ENCODE measurements at places on chromosomes 3 and 15.

DNA sequence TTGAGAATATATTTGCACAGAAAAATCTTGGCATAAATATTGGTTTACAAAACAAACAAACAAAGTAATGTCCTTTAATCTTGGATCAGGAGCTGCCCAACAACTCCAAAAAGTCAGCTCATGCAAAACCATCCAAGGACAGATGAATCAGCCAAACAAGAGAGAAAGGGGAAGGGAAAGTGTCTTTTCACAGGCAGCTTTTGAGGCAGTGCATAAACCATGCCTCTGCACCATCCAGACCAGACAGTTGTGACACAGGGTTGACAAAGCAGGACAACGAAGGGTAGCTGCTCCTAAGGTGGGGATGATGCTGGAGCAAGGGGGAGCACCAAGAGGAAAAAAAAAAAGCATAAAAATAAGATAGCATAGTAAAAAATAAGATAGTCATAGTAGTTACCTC, 8.7 kb downstream of the CD86 start:
- no peak for DNase-seq

DNA sequence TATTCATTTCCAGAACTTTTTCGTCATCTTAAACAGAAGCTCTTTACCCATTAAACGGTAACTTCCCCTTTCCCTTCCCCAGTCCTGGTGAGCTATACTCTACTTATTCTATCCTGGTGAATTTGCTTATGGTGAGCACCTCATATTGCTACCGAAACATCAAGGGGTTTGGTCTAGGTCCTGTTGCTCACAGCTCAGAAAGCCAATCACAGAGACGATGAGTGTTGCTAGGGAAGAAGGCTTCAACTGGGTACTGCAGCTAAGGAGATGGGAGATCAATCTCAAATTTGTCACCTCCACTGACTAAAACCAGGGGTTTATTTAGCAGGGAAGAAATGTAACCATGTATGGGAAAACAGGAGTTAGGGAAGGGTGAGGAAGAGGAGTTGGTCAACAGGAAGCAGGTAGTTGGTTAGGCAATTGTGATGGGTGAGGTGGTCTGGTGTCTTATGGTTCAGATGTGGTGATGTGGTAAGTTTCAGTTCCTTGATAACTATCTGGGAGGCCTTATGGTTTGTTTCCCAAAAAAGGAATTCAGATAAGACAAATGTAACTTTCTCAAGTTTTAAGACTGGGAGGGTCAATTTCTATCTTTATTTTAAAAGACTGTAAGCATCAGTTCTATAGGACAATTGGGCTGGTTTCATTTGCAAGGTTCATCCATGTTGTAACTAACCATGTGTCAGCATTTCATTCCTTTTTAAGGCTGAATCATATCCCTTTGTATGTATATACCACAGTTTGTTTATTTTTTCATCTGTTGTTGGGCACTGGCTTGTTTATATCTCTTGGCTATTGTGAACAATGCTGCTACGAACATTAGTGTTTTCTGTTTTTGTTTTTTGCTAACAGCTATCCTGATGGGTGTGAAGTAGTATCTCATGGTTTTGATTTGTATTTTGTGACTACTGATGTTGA, 24.3 kb downstream of the ARHGAP11B start:
- no peak for DNase-seq

- DNase-seq = peak; percentile 95
Measured at GRCh38 chr3:196666001-196666867, 26.7 kb downstream of the NRROS start.

GRCh38 chr3:36730966-36731365, 33.4 kb downstream of the DCLK3 start:
- DNase-seq = no peak

- DNase-seq = no peak
Measured at GRCh38 chr15:91414124-91414523, 314.1 kb downstream of the SV2B start.

GRCh38 chr3:140712301-140712700, 34.4 kb downstream of the TRIM42 start:
- no peak for DNase-seq

DNA sequence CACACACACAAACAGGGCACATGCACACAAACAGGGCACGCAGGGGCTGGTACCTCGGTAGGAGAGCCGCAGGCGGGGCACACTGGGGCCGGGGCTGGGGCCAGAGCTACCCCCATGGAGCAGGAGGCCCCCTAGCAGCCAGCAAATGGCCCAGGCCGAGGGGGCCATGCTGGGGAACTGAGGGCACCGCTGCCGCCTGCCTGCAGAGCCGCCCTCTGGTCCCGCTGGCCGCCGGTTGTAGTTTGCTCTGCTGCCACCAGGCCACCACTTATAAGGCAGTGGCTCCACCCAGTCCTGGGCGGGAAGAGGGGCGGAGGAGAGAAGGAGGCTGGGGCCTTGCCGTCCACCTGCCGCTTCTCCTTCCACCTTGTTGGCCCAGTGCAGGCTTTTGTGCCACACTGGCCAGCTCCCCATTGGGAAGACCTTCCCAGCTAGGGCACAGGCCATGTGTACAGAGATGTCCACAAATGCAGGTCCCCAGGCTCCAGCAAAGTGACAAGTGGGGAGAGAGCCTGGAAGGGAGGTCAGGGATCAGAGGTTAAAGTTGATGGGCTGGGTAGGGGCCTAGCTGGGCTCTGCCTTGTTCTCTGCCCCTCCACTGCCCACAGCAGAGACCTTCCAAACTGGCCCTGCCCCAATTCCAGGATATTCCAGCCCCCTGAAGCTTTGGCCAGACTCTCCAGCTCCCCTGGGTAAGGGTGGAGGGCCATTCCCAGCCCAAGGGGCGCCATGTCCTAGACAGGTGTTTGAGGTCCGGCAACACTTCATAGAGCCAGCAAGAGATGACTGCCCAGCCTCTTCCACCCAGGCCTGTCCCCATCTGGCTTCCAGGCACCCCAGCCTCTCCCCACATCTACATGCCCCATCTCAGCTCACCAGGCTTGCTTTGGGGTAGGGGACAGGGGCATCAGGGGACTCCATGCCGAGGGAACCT, at the start of gene SEMA3G:
Gene SEMA3G (minus strand): TSS at position 244 of the 934 bp plus-strand sequence. CDS start 76 bp downstream, at position 168.
- peak; percentile 35 for DNase-seq

GRCh38 chr3:52394751-52395502, 50.0 kb downstream of the SEMA3G start:
- no peak for DNase-seq

- DNase-seq = no peak
Measured at GRCh38 chr3:127410678-127411077, 122.8 kb upstream of the PRR20G start.

GRCh38 chr15:63947228-63947627, 99.1 kb downstream of the DAPK2 start:
- no peak for DNase-seq

DNA sequence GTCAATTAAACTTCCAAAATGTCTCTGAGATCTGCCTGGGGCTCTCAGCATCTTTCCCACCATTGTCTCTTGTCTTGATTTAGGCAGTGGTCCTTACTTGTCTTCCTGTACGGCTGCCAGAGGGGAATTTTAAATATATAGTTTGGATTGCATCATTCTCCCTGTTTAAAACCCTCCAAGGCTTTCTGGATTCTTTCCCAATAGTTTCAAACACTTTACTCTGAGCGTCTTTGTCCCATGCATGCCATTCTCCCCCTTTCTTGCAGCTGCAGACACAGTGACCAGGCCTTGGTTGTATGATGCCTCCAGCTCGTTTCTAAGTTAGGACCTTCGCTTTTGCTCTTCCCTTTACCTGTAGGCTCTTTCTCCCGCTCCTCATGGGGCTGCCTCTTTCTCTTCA, 323.3 kb upstream of the CTNNB1 start:
- DNase-seq = no peak

DNA sequence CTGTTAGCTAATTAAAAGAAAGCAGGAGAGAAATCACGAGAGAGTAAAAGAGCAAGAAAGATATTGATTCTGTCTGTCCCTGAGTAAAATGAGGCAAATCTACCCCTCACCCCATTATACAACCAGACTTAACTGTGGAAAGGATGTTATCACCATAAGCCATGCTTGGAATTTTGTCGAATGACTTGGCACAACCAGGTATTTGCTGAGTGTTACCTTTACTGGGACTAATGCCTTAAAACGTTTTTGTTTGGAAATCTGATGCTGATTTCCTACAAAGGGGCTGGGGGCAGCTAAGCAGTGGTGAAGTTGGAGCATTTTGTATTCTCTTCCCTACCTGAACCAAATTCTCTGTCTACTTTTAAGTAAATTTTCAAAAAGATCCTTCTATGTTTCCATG, 211.1 kb downstream of the GREM1 start:
- DNase-seq = no peak

- DNase-seq = no peak
Measured at GRCh38 chr15:91909574-91909973, 56.1 kb downstream of the SLCO3A1 start.

- DNase-seq = no peak
Measured at GRCh38 chr3:30505866-30506520, 100.4 kb upstream of the TGFBR2 start.

DNA sequence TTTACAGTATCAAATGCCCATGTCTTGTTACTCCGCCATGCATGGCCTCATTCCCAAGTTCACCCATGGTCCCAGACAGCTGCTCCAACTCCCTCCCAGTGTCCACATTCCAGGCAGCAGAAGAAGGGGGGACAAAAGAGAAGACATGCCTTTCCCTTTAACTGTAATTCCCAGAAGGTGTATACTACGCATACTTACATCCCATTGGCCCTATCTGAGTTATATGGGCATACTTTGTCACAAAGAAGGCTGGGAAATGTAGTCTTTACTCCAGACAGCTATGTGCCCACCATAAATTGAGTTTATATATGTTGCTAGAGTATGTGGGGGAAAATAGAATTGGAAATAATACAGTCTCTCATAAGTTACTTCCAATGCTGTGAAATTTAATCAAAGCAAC, 70.5 kb downstream of the ERC2 start:
- DNase-seq = no peak

- DNase-seq = no peak
Measured at GRCh38 chr15:65785151-65785550, 6.9 kb downstream of the DENND4A start.

- no peak for DNase-seq
Measured at GRCh38 chr15:69009341-69009740, 5.2 kb upstream of the NOX5 start.

DNA sequence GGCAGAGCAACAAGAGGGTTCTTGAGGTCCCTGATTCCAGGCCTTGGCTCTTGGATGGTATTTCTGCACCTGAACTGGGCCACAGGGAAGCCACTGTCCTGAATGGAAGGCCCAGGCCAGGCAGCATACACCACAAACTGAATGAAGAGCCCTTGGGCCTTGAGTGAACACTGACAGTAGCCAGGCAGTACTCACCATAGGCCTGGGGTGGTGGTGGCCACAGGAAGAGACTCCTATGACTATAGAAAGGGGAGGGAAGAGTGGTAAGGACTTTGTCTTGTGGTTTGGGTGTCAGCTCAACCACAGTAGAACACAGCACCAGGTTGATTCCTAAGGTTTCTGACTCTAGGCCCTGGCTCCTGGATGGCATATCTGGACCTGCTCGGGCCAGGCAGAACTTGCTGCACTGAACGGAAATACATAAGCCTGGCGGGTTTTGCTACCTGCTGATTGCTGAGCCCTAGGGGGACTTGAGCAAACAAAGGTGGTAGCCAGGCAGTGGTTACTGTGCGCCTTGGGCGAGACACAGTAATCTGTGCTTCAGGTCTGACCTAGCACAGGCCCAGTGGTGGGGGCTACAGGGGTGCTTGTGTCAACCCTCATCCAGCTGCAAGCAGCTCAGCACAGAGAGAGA, 241.4 kb downstream of the ISL2 start:
- no peak for DNase-seq

DNA sequence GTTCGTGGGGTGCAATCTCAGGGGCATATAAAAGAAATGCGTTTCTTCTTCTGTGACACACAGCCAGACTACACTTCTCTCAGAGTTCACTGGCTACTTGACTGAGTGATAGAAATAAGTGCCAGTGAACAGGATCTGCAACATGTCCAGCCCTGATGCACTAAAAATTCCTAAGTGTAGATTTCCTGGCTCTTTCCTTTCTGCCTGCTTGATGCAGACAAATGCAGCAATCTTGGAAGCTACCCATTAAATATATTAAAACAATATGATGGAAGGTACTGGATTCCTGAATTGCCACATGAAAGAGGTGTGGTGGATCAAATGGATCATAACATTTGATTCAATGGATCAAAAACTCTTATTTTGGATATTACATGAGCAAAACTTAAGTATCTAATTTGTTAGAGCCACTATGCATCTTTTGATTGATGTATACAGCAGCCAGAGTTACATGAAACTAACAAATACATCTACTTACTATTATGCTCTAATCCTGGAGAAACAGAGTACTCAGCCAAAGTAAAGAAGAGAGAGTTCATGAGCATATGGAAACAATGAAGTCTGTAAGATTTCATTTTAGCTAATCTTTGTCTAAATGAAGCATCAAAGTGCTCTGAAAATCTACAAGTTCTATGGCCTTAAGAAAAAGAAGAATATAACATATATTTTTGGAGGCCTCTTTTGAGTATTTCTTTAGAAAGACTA, 222.6 kb downstream of the ZNF385D start:
- no peak for DNase-seq

- no peak for DNase-seq
Measured at GRCh38 chr3:48960841-48961413, 29.1 kb upstream of the P4HTM start.

DNA sequence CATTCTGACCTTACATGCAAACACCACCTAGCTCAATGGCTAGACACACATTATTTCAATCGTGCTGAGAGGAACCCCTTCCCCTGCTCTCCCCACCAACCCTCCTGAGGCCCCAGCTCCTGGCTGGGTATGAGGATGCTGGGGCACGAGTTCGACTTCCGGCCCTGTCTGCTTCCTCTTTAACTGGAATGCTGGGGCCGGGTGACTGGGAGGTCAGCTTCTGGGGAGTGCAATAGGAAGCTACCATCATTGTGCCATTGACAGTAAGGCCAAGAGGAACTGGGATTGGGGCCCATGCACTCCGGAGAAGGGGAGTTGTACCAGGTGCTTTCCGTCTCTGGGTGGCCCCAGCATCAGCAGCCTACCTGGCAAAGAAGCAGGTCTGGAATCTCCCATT, 15.6 kb upstream of the TLE3 start:
- DNase-seq = no peak

- DNase-seq = no peak
Measured at GRCh38 chr3:123385001-123385401, 63.9 kb downstream of the ADCY5 start.

GRCh38 chr15:99016680-99017321, 9.2 kb upstream of the PGPEP1L start:
- DNase-seq = peak; percentile 32

DNA sequence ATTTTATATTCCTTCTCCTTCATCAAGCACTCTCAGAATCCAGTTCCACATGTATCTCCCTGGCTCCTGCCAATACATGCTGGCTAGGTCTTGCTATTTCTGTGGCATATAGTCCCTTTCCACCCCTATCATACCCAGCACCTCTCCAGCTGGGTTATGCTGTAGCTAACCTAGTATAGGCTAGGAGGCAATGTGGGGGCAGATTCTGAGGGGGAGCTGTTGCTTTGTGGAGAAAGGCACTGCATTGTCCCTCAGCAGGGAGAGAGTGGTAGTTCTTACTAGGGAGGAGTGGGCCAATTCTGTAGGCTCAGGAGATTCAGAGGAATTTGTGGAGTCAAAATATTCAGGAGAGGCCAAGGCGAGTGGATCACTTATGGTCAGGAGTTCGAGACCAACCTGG, 39.4 kb upstream of the UBL7 start:
- no peak for DNase-seq

GRCh38 chr3:18438586-18438985, 13.4 kb upstream of the SATB1 start:
- no peak for DNase-seq
